ENCODE measurements at places on chromosomes 1 and 21.

DNA sequence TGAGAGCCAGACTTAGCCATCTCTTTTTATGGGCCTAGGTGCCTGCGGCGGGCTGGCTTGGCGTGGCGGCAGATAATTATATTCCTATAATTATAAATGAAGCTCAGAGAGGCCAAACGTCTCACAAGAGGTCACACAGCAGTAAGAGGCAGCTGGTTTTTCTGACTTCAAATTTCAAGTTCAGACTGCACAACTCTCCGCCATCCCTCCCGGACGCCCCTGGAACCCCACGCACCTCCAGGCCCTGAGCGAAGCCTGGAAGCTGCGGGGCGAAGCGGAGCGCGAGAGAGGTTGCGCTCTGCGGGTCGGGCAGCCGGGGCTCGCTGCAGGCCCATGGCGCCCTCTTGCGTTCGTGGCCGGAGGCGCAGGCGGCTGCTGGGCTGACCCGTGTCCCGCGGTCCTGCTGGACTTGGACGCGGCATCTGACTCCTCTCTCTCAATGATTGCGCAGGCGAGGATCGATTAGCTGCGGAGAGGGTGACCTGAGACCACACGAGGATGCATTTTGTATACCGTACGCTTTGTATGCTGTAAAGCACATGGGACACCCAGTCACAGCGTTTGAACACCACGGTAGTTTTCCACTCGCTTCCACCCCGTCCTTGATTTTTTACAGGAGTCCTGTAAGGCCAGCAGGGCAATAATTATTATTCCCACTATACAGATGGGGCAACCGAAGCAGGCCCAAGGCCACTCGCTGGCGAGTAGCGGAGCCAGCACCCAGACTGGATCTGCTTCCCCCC lies 272.7 kb downstream of the FOXD2 start:
- DNase-seq = peak; percentile 54
- H3K4me3 ChIP-seq = no peak overlapping the region
- H3K4me1 ChIP-seq = peaks cover 20% of the 10 kb centered on the region

- DNase-seq = no peak
- H3K27me3 ChIP-seq = no peaks in the 10 kb centered on the region
- H3K27ac ChIP-seq = peak overlapping the region; percentile 71
- H3K4me1 ChIP-seq = peaks cover 57% of the 10 kb centered on the region
Measured at GRCh38 chr21:32770871-32771523, 558 bp downstream of the PAXBP1 start.

- H3K4me3 ChIP-seq = no peak overlapping the region
- H3K27me3 ChIP-seq = no peaks in the 10 kb centered on the region
- H3K27ac ChIP-seq = no peak overlapping the region
- DNase-seq = no peak
- no peaks in the 10 kb centered on the region for H3K4me1 ChIP-seq
Measured at GRCh38 chr1:247445526-247446356, 12.2 kb downstream of the OR2B11 start.

GRCh38 chr1:198607714-198608113 lies 31.1 kb upstream of the PTPRC start:
- no peaks in the 10 kb centered on the region for H3K27me3 ChIP-seq
- H3K27ac ChIP-seq = no peak overlapping the region
- no peaks in the 10 kb centered on the region for H3K36me3 ChIP-seq
- no peak overlapping the region for H3K4me3 ChIP-seq
- DNase-seq = no peak

GRCh38 chr1:153678519-153679336 lies at the start of gene NPR1:
TSS of gene NPR1 (plus strand) at chr1:153678688. CDS start at chr1:153679109, 421 bp downstream.
- no peaks in the 10 kb centered on the region for H3K36me3 ChIP-seq
- DNase-seq = peak; percentile 26
- peak within 1 kb of the TSS; percentile 48 for H3K4me3 ChIP-seq

DNA sequence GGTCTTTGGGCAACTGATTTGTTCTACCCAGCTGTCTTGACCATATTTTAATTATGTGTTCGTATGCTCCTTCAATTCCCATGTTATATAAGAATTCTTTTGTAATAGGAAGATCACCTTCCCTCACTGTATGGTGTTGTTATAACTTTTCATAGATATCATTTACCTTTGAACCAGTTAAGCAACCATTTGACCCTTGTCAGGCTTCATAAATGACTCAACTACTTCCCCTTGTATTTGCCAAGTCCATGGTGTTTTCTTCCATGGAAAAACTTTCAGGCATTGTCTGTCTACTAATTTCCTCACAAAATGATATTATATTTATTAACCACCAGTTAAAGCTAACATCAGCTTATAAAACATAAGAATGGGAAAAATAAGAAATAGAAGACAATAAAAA lies 5.1 kb downstream of the BPNT1 start:
- no peaks in the 10 kb centered on the region for H3K27me3 ChIP-seq
- H3K27ac ChIP-seq = no peak overlapping the region
- DNase-seq = no peak
- peaks cover 7% of the 10 kb centered on the region for H3K4me1 ChIP-seq

DNA sequence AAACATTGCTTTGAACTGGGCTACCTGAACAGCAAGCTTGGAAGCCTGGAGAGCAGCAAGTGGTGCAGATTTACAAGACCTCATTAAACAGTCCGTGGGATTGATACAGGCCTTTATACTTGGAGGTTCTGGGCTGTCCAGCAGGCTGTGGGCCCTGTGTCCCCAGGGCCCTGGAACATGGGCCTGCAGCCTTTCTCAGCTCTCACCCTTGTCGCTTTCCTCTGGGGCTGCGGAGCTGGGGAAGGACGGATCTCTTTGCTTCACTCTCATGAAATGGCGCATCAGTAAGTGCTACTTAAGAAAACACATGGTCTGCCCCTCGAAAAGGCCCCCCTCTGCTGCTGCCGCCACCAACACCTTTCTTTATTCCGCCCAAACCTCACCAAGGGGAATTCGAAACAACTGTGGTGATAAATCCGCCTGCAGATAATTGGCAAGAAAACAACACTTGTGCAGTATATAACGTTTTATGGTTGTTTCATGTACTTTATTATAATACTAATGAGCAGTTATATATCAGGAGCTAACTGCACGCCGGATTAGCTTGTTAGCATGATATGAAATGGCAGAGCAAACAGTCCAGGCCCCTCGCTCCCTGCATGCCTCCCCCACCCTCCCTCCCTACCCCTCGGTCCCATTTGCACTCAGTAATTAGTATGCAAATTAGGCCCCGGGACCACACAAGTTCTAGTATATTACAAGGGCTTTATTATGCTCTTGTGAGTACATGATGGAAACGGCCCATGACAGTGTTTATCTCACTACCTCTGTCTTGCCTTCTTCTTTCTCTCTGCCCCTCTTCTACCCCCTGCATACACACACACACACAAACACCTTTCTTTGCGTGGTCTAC lies 131.5 kb downstream of the RNF220 start:
- H3K36me3 ChIP-seq = no peaks in the 10 kb centered on the region
- no peaks in the 10 kb centered on the region for H3K27me3 ChIP-seq
- H3K27ac ChIP-seq = no peak overlapping the region
- H3K4me3 ChIP-seq = no peak overlapping the region
- no peaks in the 10 kb centered on the region for H3K4me1 ChIP-seq

DNA sequence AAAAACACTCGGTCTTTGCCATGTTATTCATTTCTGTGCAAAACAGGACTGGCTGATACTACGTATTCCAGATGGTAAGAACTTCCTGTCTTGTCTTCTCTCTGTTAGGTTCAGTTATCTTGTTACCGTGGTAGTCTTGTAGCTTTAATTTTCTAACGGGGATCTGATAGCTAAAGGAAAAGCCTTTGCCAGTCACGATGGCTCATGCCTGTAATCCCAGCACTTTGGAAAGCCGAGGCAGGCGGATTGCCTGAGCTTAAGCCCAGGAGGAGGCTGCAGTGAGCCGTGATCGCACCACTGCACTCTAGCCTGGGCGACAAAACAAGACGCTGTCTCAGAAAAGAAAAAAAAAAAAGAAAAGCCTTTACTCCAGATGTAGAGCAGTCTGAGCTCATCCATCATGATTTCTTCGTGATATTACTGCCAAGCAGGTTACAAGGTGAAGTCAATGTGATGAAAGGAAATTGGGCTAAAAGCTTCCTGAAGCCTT lies 11.1 kb upstream of the MSTO1 start:
- H3K36me3 ChIP-seq = no peaks in the 10 kb centered on the region
- H3K27me3 ChIP-seq = no peaks in the 10 kb centered on the region
- no peak overlapping the region for H3K4me3 ChIP-seq
- DNase-seq = peak; percentile 10
- H3K27ac ChIP-seq = no peak overlapping the region
- H3K4me1 ChIP-seq = peaks cover 8% of the 10 kb centered on the region

All from CD4-positive, alpha-beta memory T cell (primary cell).